ENCODE measurements at places on chromosomes 13 and 19.
A peak's percentile ranks its signal among the peaks of the same experiment; 100 is the strongest.

- DNase-seq = peak; percentile 51
Measured at GRCh38 chr19:46015687-46016425, 7.0 kb downstream of the PGLYRP1 start.

DNA sequence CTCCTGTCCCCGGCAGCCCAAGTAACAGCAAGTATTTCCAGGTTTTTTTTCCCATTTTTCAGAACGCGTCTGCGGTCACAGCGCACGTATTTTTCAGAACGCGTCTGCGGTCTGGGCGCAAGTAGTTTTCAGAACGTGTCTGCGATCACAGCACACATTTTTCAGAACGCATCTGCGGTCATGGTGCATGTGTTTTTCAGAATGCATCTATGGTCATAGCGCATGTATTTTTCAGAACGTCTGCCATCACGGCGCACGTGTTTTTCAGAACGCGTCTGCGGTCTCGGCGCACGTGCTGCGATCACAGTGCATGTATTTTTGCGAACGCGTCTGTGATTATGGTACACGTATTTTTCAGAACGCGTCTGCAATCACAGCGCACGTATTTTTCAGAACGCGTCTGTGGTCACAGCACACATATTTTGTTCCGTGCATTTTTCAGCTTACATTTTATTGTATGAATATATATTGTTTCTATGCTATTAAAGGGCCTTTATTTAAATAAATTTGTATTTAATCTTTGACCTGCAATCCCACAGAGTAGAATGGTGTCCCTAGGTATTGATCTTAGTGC is 19.7 kb downstream of the ATP4B start:
- DNase-seq = no peak

- no peak for DNase-seq
Measured at GRCh38 chr13:25335856-25336255, 34.4 kb downstream of the NUP58 start.

DNA sequence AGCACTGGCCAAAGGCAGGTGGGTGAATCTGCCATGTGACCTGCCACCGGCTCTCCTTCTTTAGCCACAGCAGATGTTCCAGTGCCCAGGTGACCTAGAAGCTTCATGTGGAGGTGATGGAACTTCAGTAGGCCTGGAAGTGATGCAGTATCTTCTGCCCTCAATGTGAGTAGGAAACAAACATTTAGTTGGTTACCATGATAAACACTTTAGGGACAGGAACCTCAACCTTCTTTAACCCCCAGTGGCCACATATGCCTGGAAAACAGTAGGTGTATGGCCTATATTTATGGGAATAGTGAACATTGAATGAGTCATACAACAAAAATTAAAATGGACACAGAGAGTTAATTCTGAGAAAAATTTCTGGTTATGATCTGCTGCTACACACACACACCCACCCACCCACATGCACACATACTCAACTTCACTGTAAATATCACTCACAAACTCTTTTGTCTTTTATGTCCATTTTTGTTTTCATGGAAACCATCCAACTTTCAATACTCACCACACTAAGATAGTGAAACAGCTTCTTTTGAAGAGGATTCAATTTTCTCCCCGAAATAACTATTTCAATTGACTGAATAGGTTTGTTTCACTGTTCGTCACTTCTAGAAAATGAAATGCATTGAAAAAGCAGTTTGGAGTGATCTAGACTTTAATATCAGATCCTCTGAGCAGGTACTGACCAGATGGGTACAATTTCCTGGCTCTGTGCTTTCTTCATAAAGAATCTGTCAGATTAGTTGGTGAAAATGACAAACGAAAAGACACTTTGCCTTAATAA is 97.3 kb downstream of the STARD13 start:
- no peak for DNase-seq

- no peak for DNase-seq
Measured at GRCh38 chr13:54018485-54018884, 989.9 kb downstream of the OLFM4 start.

DNA sequence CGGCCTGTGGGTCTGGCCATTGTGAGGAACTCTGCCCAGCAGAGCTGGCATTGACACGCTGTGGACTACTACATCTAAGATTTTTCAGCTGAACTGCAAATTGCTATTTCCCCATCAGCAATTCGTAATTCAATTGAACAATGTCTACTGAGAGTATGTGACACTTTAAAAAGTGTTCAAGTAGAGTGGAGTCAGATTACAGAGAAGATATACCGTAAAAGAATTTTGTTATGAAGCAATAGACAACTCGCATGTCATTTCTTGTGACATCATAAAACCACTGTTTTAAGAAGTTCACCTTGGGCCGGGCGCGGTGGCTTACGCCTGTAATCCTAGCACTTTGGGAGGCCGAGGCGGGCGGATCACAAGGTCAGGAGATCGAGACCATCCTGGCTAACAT is 32.5 kb upstream of the C1QTNF9 start:
- DNase-seq = no peak

- DNase-seq = no peak
Measured at GRCh38 chr19:36093146-36093662, 17.7 kb upstream of the OVOL3 start.

DNA sequence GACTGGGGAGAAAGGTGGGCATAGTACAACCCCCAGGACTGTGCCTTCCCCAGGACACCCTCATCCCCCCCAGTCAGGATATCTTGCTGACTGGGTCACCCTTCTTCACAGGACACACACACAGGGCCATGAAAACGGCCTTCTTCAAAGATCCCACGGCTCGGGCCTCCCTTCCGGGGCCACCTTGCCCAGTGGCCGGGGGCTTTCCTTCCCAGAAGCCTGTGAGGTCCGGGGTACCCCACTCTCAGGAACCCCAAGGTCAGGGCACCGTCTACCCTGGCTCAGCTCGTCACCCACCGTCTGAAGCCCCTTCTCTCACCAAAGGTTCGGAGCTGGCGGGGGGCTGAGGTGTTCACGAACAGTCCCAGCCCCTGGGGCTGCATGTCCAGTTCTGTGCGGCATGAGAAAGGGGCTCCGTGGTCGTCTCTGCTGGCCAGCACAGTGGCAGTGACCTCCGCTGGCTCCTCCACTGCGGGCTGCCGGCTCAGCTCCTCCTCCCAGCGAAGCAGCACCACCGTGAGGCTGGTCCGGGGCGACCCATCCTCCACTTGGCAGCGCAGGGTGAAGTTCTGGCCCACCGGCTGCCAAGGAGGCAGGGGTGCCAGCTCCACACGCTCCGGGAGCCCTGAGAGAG is 2.1 kb upstream of the RAVER1 start:
- DNase-seq = no peak

GRCh38 chr19:28244966-28245365 is 968.0 kb downstream of the UQCRFS1 start:
- DNase-seq = no peak

DNA sequence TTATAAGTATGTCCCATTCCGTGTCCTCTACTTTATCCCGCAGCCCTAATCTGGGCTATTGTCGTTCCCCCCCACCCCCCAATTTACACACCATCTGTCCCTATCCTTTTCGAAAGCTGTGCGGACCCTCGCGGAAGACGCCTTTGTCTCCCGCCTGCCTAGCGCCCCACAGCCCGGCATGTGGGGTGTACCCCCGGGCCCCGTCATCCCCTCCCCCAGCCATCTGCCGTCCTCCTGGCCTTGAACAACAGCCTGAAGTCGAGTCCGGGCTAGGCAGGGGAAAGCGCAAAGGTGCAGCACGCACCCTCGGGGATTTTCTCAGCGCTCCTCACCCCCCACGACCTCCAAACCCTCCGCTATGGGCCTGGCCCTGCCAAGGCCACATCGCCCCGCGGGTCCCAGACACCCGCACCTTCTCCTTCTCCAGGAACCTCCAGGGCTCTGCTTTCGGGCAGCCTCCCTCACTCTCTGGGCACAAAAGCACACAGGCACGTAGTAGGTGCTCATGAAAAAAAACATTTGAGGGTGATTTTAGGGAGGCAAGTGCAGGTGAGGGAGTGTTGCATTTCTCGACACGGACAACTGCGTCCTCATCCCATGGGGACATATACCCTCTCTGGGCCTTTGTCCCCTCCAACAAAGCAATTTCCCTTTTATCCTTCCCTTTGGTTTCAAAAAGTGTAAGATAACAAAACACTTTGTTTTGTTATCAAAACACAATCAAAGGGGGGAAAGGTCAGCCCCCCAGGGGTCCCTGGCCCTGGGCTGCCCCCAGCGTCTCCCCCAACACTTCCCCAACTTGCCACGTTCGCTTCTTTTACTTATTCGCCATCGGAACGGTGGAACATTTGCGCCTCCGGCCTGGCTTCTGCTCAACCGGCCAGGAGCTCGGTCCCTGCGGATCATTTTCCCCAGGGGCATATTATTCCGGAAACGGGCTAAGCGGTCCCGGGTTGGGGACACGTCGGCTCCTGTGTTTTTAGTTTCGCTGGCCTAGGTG is 16.4 kb downstream of the CCDC124 start:
- no peak for DNase-seq
